ENCODE measurements at places on chromosomes 2 and 18.

GRCh38 chr2:74739733-74740241 lies 85.7 kb downstream of the SEMA4F start:
- DNase-seq = no peak

DNA sequence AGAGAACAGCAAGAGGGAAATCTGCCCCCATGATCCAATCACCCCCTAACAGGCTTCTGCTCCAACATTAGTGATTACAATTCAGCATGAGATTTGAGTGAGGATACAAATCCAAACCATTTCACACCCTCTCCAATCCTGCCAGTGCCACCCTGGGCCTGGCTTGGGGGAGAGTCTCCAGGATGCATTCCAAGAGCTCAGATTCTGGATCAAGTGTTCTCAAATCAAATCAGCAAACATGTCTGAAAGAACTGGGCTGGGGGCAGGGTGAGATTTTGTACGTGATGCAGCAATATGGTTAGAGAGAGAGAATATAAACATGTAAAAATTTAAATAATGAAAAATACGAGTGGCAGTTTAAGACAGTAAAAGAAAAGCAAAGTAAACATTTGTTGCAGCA lies 2100.9 kb upstream of the CELF4 start:
- no peak for DNase-seq

DNA sequence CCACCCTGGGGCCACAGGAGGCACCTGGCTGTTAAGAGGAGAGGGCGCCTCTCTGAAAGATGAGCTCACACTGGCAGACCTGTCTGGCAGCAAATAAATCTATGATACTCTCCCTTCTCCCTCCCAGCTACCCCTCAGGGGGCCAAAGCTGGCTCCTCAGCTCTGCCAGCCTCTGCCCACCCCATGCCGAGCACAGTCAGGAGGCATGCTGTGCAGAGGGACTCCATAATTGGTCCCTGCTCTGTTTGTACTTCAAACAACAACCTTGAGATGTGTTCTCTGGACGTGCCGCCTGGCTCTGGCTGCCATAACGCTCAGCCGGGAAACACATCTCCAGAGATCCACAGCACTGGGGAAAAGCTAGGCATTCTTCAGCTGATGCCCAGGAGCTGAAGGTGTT lies 126.7 kb downstream of the GALNT14 start:
- no peak for DNase-seq

DNA sequence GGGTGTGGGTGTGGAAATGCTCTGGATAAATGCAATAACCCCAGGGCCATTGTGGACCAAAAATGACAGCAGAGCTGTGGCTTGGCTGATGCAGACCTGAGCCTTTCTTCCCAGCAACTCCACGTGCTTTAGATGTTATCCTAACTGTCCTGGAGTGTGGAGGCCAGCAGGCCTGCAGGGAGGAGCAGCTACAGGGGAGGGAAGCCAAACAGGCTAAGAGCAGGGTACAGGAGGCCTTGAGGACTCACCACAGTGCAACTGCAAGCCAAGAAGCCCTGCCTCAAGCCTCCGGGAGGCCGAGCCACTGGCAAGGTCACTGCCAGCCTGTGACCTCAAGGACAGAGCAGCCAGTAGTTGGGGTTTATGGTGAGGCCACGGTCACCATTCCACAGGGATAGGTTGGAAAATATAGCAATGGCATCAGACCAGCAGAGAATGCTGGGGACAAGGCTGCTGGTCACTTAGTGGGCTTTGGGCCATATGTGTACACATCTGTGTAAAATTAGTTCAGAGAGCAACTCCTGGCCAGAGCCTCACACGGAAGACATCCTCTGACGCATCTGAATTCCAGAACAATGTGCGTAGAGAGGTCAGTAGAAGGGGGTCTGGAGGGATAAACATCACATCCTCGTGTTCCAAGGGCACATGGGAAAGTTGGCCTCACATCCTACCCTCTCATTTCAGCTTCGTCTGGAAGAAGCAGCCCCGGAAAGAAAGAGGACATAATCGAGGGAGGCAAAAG lies 76.2 kb upstream of the UPP2 start:
- peak; percentile 82 for DNase-seq

DNA sequence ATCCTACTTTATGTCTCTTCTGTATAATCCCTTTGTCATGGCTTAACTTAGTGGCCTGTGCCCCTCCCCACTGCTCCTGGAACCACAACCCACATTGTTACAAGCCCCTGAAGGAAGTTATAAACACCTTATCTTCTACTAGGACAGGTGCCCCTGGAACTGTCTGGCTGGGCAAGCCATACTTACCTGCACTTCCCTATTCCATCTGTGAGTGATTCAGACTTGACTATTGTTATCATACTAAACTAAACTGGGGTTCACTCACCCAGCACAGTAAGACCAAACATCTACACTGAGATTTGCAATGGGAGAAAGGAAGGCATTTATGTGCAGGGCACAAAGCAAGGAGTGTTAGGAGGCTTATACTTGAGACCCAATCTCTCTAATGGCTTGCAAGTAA lies 3.7 kb upstream of the UGT1A6 start:
- no peak for DNase-seq

DNA sequence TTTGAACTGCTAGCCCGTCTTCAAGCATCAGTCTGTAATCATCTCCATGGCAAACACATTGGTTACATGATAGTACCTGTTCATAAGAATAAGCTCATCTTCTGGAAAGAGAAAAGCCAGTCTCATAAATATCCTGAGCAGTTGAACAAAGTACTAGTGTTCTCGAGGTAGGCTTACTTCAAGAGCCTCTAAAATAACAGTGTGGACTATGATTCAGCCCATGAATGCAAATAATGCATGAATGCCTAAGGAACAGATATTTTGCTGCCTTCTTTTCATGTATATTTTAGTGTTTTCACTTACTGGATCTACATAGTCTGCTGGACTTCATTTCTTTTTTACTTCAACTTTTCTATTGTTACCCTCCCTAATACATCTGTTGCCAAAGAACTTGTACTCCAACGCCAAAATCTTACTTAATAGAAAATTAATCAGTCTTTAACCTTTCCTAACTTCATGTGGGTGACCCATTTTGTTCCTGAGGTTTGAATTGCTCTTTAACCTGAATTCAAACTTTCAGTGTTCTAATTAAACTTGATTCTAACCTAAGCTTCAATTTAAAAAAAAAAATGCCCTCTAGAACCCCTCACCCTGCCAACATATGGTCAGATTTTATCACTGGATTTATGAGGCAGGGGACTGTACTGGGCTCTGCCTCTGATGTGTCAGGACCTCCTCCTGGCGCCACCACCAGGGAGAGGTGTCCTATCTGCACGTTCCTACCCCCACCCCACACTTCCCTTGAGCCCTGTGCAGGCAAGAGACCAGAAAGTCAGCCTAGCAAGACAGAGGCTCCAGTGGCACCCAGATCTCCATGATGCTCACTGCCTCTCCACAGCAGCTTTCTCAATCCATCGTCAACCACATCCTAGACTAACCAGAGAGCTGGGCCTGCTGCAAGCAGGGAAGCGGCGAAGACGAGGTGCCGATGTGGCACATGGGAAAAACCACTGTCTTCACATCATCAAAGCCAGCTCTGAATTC lies 264.7 kb upstream of the ID2 start:
- DNase-seq = no peak

DNA sequence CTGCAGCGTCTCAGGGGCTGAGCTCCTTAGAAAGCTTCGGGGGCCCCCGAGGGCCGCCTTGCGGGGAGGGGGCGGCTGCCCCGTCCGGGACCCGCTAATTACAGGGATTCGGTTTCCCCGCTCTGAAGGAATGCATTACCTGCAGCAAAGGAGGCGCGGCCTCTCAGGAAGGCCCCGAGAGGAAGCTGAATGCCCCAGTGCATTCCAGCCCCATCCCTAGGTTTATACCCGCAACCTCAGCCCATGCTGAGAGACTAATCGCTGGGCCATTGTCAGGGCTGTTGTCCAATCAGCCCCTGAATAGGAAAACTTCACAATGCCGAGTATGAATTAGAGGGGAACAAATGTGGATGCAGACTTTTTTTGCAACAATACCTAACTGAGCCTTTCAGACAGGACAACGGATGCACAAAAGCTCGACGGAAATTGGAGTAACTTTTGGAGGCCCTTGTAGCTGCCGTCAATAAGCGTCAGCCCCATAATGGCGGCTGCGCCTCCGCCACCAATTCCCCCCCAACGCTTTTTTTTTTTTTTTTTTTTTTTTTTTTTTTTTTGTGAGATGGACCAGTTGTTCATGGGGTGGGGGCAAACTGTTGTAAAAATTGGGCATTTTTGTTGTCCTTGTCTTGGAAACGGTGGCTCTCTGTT lies 138.6 kb upstream of the SIX3 start:
- no peak for DNase-seq

All from AG20443 (cell line).